ENCODE measurements at places on chromosomes 7 and 10.

DNA sequence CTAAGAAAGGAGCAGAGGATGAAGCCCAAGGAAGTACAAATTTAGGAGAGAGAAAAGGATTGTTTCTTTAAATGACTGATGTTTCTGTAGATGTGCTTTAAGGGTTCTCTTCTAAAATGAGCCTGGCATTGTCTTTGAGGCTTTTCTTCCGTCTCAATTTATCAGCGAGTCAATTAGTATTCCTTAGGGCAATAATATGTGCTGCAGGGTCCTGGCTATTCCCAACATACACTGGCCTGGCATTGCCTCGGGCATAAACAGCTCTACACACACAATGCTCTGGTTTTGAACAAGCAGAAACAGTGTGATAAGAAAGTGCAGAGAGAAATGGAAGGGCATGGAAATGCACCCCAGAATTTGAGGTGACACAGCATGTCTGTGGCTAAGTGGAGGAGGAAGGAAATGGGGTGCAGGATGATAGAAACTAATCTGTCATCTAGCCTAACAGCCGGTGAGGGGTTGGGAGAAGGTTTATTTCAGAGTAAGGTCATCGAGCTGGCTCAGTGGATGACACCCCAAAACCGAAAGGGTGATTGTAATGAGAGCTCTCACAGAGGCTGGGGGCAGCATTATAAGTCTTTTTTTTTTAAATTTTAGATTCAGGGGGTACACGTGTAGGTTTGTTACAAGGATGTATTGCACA is 67.5 kb upstream of the ARHGAP21 start:
- DNase-seq, result no peak

DNA sequence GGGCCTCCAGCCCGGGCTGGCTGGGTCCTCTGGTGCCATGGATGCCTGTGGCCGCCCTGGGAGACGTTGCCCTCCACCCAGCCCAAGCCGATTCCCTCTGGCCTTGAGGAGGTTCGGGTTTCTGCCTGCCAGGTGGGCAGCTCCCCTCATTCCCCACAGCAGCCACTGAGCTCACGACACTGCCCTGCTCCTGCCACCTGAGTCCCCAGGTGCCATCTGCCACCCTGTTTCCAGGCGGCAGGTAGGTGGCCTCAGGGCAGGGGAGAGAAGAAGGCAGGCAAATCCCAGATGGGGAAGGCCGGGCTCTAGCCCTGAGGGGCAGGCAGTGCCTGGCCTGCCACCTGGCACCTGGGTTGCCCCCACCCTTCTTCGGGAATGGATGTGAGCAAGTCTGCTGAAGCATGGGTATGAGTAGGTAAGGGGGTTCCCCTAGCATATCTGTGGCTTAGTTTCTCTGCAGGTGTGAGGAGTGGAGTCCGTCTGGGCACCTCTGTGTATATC is 92.2 kb upstream of the PPIF start:
- DNase-seq, result no peak

DNA sequence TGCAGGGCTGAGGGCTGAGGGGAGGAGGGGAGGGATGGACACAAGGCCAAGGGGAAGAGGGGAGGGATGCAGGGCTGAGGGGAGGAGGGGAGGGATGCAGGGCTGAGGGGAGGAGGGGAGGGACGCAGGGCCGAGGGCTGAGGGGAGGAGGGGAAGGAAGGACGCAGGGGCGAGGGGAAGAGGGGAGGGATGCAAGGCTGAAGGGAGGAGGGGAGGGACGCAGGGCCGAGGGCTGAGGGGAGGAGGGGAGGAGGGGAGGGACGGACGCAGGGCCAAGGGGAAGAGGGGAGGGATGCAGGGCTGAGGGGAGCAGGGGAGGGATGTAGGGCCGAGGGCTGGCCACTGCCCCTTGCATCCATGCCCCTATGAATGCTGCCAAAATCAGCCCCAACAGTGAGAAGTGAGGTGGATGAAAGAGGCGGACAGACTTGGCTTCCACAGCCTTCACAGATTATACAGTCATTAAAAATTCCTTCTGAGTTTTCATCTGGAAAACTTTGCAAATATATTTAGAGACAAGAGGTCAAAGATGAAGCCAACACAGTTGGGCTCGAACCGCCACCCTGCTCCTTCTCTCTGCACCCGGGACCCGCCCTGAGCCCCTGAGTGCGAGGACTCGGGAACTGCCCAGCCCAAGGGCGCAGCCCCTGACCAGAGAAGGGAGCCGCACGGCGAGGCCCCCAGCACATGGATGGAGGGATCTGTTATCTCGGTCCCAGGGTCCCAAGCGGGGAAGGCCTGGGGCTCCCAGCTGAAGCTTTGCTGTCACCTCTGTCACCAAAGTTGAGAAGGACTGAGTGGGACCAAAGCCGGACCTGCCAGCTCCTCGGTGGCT is 65.8 kb downstream of the DIP2C start:
- no peak for DNase-seq

DNA sequence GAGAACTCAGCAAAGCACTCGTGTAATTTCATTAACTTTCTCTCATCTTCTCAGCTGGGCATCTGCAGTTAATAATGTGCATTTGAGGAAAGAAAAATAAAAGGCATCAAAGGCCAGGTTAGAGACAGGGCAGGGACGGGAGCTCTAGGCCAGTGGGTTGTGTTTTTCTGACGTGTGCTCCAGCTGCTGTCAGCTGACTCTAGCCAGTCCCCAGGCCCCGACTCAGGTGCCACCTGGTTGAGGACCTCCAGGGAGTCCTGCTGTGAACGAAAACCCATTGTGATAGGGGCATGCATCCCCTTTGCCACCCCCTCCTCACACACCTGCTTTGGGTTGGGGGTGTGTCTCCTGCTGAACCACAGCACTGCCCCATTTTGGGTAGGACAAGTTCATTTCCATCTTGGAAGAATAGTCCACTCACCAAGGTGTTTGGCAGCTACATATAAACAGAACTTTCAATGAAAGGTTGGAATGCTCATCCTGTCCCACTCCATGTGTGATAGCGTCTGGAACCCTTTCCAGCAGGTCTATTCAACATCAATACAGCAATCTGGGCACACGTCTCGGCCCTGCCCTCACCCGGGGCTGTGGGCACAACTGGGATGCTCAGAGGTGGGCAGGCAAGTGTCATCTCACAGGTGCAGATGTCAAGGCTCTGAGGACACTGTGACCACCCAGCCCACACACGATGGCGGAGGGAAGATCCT is 146.1 kb upstream of the FAM20C start:
- DNase-seq, result no peak

DNA sequence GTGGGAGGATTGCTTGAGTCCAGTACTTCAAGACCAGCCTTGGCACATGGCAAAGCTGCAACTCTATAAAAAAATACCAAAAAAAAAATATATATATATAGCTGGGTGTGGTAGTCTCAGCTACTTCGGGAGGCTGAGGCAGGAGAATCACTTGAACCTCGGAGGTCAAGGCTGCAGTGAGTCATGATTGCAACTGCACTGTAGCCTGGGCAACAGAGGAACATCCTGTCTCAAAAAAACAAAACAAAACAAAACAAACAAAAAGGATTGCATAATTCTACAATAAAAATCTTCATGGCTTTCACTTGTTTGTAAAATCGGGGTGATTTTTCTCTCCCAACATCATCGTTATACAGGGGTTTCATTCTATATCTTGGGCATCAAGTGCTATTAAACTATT is 35.1 kb downstream of the GUSB start:
- no peak for DNase-seq

DNA sequence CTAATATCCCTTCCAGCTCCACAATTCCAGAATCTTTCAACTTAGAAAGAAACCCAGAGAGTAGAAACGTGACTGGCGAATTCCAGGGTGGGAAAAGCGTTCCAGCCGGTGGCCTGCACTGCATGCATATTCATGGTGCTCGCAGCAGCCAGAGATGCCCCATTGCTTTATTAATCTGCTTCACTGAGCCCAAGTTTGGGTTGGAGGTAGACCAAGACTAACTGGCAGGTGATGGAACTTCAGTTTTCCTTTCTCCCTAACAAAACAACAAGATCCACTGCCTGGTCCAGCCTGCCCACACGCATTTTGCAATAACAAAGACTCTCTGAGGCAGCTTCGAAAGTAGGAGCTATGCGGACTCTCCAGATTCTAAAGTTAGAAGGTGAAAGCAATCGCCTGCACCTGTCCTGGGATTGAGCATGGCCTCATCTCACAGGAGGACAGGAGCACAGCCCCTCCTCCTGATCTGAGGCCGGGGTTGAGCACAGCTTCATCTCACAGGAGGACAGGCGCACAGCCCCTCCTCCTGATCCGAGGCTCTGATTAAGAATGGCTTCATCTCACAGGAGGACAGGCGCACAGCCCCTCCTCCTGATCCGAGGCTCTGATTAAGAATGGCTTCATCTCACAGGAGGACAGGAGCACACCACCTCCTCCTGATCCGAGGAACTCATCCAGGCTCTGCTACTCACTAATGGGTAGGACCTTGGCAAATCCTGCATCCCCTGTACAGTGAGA is 127.8 kb upstream of the LANCL2 start:
- DNase-seq, result no peak

- DNase-seq, result no peak
These were observed 7.9 kb upstream of the SLK start for GRCh38 chr10:103958996-103959395.

DNA sequence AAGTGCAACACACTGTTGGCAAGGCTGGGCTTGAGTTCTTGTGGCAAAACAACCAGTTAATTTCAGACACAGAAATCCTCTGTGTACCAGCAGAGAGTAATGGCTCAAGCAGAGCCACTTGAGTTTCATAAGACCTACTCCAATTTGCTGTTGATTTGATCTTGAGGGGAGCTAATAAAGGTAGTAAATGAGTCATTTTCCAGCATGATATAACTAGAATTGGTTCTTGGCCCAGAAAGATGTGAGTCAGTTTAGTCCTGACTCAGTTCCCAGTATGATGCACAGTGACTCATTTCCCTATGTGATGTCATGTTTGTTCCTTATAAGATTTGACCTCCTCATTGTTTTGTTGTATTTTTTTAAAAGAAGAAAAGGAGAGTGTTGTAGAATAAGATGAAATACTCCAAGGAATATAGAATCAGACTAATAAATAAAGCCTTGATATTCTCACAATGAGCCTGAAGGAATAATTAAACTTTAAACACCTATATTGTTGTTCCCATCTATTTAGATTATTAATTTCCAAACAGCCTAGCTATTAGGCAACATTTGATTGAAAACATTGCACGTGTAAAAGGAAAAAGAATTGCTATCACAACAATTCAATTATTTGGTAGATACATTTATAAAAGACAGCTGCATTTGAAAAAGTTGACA is 186.2 kb downstream of the REEP3 start:
- DNase-seq, result no peak

DNA sequence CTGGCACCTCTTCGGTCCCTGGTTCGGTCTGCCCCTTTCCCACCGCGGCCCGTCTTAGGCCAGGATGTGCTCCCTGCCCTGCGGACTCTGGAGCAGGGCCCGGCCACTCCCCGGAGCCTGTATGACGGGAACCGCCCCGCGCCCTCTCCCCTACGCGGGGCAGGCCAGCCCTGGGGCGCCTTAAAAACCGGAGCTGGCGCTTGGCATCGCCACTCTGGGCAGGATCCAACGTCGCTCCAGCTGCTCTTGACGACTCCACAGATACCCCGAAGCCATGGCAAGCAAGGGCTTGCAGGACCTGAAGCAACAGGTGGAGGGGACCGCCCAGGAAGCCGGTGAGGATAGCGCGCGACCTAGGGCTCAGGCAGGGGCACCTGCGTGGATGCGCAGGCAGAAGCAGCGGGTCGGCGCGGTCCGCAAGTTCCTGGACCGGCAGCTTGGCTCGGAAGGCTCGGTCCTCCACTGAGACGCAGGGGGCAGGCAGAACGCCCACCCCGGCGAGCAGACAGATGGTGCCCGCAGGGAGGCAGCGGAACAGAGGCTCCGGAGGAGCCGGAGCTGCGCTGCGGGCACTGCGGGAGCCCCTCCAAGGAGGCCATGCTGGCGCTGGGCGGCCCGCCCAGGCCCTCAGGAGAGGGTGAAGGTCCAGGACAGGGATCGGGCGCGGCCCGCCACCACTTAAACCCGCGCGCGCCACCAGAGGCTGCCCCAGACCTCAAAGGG is at the start of gene ADIRF:
Gene ADIRF (plus strand): TSS at position 212 of the 723 bp plus-strand sequence. CDS start 63 bp downstream, at position 275.
- DNase-seq, result no peak

DNA sequence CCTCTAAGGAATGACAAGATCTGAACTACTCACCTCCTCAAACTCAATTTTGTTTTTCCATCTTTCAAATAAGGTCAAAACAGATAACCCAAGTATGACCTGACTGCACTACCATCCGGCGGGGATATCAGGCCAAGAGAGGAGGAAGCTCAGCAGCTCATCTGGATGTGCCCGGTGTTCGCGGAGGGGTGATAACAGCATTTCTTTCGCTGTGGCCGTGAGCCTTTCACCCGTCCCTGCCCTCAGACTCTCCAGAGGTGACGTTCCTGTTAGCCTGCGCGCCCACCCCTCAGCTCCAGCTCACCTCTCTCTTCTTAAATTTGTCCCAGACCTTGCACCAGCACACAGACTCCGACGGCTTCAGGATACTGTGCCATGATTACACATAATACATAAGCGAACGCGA is 526 bp downstream of the ZNF248 start:
- DNase-seq, result no peak

DNA sequence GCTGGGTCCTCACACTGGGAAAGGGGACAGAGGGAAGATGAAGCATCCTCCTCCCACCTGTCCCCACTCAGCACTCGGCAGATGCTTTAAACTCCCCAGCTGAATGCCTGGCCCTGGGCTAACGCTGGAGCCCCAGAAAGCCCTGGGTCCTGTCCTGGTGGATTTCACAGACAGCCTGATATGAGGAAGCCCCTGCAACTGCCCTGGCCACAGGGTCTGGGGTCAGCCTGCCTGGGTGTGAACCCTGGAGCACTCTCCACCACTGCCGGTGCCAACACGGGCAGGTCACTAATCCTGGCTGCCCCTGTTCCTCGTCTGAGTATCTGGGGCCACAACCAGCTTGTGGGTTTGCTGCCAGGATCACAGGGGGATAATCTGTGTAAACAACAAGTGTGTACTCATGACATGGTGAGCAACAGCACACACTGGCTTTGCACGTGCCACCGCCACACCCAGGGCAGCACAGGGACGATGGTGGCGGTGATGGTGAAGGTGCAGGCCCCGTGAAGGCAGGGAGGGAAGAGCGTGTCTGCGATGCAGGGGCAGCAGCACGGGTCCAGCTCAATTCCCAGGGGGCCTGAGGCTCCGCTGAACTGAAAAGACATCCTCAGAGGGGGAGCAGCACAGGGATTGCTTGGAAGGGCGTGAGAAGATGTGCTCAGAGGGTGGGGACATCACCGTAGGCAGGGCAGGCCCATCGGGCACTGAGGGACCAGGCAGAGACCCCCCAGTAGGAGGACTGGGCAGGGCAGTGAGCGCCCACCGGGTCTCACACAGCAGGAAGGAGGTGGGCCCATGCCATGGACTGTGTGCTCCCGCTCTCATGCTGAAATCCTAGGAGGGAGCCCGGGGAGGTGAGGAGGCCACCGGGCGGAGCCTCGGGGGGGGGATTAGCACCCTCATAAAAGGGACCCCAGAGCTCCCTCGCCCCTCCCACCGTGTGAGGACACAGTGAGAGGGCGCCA is 238.7 kb downstream of the MAD1L1 start:
- no peak for DNase-seq

- no peak for DNase-seq
These were observed 43.2 kb downstream of the PCLO start for GRCh38 chr7:83119494-83119893.

DNA sequence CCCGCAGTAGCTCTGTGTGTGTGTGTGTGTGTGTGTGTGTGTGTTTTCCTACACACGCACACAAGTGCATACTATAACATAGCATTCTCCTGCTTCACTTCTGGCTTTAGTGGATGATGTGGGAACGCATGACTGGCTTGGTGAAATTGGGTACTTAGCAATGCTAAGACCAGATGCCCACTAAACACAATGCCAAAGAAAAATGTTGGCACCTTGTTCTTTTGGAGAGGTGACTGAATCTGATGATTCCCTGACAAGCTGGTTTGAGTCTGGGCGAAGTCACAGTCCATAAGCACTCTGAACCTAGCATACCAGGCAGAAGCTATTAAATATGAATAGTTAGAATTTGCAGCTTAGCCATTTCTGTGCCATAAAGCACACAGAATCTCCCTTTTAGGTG is 68.0 kb upstream of the CDCA7L start:
- DNase-seq, result no peak
